ENCODE measurements at places on chromosomes 1 and 21.

DNA sequence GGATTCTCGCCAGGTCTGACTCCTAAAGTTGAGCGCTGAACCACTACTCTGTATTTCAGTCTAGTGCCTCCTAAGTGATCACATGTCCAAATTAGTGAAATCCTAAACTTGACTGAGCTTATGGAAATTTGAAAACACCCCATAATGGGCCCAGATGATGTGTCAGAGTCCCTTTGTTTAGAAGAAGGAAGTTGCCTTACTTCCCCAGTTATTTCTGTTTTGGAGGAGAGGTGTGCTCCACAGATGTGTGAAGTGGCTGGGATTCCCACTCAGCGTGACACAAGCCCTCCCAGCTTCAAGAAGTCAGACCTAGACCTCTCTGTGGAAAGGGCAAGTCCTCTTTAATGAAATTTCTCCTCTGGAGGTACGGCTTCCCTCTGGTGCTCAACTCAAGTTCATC is 188.8 kb downstream of the TTLL7 start:
- no peak for DNase-seq

DNA sequence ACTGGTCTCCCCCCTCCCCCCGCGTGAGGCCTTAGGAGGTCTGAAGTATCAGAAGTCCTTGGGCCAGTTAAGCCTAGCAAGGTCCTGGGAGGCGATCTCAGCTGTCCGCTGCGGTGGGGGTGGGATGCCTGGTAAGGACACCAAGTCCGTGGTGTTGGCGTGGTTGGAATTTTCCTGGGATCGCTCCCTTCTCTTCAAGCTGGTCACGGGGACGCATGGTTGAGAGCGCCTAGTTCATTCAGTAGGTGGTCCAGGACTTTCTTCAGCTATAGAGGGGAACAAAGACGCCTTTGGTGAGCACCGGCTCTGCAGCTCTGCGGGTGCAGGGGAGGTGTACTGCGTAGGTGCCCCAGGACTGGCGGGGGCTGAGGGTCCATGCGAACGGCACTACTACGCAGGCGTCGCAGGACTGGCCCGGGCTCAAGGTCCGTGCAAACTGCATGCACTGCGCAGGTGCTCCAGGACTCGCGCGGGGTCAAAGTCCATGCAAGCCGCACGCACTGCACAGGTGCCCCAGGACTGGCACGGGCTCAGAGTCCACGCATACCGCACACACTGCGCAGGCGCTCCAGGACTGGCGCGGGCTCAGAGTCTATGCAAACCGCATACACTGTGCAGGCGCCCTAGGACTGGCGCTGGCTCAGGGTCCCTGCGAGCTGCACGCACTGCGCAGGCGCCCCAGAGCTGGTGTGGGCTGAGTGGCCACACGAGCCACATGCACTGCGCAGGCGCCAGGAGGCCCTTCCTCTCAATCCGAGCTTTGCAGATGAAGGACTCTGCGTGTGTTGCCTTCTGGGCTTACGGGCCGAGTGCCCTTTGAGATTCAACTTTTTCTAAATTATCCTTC is 36.6 kb upstream of the HMGN1 start:
- DNase-seq, result peak; percentile 45

DNA sequence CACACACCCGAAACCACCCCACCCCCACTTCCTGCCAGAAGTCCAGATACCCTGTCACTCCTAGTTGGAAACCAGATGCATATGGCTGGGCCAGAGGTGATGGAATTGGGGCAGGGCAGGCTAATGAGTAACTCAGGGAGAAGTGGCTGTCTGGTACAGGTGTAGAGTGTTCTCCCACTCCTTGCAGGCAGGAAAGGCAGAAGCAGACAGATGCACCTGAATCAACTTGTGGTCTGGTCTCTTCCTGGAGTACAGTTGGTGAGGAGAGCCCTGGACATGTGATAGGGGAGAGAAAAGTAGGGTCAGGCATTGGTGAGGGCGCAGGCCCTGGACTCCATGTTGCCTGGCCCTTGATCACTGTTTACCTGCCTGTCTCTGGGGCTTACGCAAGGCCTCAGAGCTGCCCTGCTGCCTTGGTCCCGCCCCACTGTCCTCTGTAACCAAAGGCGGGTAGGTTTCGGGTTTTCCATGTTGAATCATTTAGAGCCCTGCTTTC is 2.5 kb downstream of the CGN start:
- DNase-seq, result no peak

GRCh38 chr1:8022395-8023286 is 3.5 kb downstream of the ERRFI1 start:
- no peak for DNase-seq

- DNase-seq, result peak; percentile 42
Measured at GRCh38 chr1:55257958-55258357, 42.8 kb upstream of the USP24 start.

DNA sequence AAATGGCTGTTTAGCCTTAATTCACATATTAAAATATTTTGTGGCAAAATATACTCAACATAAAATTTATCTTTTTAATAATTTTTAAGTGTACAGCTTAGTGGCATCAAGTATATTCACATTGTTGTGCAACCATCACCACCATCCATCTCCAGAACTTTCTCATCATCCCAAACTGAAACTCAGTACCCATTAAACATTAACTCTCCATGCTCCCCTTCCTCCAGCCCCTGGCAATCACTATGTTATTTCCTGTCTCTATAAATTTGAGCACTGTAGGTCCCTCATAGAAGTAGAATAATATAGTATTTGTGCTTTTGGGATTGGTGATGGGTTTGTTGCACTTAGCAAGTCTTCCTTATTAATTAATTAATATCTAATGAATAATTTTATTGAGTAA is 29.4 kb downstream of the CCN1 start:
- DNase-seq, result no peak

DNA sequence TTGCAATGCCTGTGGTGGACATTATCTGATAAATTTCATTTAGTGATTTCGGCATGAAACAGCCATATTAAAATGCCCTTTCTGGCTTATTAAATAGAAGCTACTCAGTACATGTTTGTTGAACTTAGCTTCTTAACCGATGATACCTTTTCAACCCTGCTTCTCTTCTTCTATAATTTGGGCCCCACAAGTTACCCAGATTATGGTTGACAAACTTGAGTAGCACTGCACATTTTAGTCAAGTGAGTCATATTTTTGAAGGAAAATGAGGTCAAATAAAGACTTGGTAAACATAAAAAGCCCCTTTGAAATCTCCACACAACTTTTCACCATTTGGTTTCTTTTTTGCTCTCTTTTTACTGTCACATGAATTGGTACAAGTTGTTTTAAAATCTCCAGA is 33.8 kb downstream of the GIPC2 start:
- no peak for DNase-seq

DNA sequence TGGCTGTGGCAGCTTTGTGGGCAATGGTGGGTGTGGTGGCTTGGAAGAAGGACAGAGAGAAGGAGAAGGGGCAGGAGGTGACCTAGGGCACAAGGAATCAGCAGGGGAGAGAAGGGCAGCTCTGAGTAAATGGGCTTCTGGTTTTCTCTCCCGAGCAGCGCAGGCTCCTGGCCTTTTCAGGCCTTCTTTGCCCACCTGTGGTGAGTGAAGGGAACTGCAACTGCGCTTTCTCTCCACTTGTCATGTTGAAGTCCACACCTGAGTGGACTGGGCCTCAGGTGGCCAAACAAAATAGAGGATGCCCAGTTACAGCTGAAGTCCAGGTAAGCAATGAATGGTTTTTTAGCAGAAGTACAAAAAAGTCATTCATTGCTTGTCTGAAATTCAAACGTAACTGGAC is 29.4 kb upstream of the KCNA10 start:
- DNase-seq, result no peak

DNA sequence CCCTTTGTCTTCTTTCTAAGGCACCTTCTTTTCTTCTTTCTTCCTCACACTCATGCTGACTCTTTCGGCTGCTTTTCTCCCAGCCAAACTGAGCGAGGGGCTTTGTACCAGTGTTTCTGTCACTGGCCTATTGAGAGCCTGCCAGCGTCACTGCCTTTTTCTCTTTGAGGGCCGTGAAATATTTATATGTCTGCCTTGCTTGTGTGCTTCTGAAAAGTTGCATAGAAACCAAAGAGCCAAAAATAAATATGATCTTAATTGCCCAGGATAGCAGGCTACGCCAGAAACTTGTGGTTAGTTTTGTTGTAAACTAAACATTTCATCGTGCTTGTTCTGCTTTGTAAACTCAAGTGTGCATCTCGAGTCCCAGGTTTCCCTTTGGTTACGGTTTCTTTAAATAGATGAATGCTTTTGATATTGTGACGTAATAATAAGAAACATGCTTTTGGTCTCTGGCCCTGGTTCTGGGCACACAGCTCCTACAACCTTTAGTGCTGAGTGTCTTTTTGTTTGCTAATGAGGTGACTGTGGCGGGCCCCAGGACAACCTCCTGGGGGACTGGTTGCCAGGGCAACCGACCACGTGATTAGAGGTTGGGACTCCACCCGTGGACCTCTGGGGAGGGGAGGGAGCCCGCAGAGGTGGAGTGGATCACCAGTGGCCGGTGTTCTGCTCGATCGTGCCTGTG is 10.8 kb downstream of the SLC37A1 start:
- DNase-seq, result no peak

- no peak for DNase-seq
Measured at GRCh38 chr1:34398241-34398915, 221.7 kb downstream of the C1orf94 start.

DNA sequence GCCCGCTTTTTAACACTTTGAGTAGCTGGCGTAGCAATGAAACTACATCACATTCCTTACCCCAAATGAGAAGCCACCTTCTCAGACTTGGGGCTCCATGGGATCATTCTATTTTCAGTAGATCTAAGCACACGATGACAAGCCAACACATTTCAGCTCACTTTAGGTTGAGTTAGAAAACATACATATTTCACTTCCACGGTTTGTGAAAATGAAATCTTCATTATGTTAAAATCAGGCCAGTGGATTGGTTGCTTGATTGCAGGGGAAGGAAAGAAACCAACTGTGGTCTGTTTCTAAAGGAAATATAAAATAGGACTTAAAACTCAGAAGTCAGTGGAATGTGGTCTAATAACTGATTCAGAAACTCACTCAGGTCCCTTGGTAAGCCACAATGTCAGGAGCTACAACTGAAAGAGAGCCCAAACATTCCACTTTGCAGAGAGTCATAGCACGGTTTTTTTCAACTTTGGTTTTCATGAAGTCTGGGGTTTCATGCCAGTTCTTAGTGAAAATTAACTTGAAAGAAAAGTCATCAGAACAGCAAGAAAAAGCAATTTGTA is 82.3 kb upstream of the TIAM1 start:
- DNase-seq, result no peak

- DNase-seq, result no peak
Measured at GRCh38 chr1:191839891-191840290, 318.4 kb upstream of the RGS18 start.

- DNase-seq, result no peak
Measured at GRCh38 chr1:42993502-42994136, 35.0 kb upstream of the SLC2A1 start.

- no peak for DNase-seq
Measured at GRCh38 chr1:61202854-61203598, 120.7 kb downstream of the NFIA start.

- DNase-seq, result no peak
Measured at GRCh38 chr1:71766748-71767147, 515.6 kb downstream of the NEGR1 start.

DNA sequence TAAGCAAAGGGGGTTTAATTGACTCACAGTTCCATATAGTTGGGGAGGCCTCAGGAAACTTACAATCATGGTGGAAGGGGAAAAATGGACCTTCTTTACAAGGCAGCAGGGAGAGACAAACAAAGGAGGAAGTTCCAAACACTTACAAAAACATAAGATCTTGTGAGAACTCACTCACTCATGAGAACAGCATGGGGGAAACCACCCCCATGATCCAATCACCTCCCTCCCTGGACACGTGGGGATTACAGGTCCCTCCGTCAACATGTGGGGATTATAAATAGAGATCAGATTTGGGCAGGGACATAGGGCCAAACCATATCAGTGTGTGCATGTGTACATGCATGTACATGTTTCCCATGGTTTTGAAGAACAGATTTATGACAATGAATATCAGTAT is 5.5 kb upstream of the SMG7 start:
- DNase-seq, result no peak
